ENCODE measurements at places on chromosomes 2 and 18.

GRCh38 chr2:152676461-152676860 is 40.8 kb downstream of the PRPF40A start:
- DNase-seq, result no peak

GRCh38 chr2:144130551-144130950 is 389.4 kb downstream of the ZEB2 start:
- DNase-seq, result no peak

- no peak for DNase-seq
Measured at GRCh38 chr2:68108120-68108519, 45.3 kb upstream of the C1D start.

DNA sequence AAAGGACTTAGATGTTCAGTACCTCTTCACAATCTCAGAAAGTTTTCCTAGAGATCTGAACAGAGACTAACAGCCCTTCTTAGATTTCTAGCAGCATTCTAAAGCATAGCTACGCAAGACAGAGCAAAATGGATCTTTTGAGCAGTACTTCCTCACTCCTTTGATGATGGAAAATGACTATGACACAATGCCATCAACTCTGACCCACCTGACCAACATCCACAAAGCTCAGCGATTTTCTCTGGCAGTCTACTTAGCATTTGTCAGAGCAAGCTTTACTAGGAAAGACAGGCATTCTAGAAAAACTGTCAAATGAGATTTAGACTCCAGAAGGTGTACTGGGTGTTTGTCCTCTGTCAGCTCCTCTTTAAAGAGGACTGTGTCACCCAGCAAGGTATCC is 180.9 kb upstream of the ACVR2A start:
- no peak for DNase-seq

DNA sequence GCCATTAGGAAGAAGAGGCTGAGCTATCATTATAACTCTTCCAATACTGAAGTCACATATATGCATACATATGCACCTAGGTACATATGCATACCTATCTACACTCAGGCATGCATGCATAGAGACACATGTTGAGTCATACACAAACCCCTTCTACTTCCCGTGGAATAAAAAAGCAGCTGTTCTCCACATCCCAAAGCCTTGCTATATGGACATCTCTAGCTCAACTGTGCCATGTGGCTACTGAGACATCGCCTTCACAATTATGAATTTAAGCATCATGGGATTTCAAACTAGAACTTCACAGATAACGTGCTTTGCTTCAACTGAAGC is 120.5 kb downstream of the ANKRD44 start:
- no peak for DNase-seq

DNA sequence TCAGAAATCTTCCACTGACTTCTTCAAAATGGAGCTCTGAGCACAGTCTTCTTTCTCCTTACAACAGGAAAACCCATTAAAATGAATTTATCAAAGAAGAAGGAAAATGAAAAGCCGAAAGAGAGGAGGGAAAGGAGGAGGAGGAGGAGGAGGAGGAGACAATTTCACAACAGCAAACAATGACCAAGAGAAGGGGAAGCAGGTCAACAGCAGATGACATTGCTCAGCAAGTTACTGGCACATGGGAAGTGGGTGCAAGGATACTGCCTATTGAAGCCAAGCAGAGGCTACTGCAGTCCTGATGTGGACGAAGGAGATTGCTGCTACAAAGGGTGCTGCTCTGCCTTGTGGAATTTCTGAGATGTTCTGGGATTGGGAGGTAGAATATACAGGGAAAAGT is 268.2 kb upstream of the FBXO11 start:
- DNase-seq, result no peak

- DNase-seq, result no peak
Measured at GRCh38 chr18:3402982-3403451, 47.0 kb upstream of the TGIF1 start.

DNA sequence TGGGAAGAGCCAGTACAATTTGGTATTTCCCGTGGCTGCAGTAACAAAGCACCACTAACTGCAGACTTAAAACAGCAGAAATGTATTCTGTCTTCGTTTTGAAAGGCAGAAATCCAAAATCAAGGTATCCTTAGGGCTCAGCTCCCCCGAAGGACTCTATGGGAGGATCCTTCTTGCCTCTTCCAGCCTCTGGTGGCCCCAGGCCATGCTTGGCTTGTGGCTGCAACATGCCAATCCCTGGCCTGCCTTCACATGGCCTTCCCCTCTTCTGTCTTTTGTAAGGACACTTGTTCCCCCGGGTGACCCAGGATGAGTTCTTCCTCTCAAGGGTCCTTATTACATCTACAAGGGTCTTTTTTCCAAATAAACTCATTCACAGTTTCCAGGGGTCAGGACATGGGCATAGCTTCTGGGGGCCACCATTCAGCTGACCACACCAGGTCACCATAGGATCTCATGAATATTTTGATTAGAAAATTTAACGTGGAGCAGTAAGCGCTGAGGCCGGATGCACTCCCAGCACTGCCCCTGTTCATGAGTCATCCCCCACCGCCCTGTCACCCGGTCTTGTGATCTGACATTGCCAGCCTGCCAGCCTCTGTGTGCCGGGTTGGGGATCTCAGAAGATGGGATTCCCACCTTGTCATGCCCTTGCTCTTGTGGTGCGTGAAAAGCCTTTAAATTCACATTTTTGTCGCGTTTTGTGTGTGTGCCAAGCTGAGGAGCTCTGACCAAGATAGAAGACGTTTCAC is 61.2 kb upstream of the B3GNT7 start:
- DNase-seq, result no peak
